Activated T-cell treated with anti-CD3 and anti-CD28 coated beads, Interleukin-2, amount 50 U/mL, for 72 hours (primary cell): ENCODE measurements at places on chromosomes 7 and 10.
A peak's percentile ranks its signal among the peaks of the same experiment; 100 is the strongest.

- DNase-seq = no peak
These were observed 131.8 kb upstream of the WDR11 start for GRCh38 chr10:120719333-120719732.

DNA sequence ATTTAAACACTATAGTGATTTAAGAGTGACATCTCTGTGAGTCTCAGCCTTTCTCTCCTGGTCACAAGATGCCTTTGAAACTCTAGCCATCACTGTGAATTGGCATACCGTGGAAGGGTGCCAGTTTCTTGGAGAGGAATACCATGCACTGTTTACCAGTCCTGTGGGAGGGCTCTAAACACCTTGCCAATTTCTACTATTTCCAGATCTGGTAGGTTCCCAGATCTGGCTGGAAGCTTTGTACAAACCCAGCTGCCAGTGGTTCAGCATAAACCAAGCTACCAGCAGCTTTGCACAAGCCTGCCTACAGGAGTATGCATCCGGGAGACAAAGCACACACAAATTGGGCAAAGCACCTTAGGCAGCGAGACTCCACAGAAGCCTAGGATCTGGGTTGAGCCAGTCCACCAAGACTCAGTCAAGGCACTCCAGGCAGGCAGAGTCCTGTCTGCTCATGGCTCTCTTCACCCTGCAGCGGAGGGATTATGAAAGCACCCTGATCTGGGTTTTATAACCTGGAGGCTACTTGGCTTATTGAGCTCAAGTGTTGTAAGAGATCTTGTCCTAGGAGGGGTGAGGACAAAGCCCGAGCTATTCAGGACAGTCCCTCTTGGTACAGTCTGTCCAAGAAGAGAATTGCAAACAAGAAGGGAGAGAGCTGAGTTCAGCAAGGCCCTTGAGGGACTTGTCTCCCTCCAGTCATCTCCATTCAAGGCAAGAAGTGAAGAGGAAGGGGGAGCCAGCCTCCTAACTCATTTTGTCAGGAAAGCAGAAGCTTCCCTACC, 23.6 kb downstream of the MCM10 start:
- no peak for DNase-seq

DNA sequence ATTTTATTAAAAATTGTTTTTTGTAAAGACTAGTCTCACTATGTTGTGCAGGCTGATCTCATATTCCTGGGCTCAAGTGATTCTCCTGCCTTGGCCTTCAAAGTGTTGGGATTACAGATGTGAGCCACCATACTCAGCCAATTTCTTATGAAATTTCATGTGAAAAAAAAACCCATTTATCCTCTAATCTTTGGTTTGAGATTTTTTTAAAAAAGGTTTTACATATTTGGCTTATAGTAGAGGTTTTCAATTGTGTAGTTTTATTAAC, 35.5 kb upstream of the ZNF32 start:
- no peak for DNase-seq

DNA sequence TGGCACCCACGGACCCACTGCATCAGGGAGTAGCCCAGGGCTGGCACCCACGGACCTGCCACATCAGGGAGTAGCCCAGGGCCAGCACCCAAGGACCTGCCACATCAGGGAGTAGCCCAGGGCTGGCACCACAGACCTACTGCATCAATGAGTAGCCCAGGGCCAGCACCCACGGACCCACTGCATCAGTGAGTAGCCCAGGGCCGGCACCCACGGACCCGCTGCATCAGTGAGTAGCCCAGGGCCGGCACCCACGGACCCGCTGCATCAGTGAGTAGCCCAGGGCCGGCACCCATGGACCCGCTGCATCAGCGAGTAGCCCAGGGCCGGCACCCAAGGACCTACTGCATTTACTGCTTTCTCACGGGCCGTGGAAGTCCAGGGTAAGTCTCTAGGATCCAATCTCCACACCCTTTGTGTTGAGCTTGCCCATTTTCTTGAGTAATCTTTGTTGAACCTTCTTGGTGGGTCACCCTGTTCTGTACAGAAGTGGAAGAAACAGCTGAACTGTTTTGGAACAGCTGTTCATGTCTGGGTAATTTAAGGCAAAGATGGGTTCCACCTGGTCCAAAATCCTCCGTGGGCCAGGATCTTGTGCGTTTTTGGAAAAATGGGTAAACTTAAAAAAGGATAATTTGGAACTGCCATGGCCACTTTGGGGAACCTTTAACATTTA, 69.0 kb downstream of the VIPR2 start:
- no peak for DNase-seq

- DNase-seq = no peak
These were observed 114.0 kb downstream of the PDGFA start for GRCh38 chr7:405489-406211.

DNA sequence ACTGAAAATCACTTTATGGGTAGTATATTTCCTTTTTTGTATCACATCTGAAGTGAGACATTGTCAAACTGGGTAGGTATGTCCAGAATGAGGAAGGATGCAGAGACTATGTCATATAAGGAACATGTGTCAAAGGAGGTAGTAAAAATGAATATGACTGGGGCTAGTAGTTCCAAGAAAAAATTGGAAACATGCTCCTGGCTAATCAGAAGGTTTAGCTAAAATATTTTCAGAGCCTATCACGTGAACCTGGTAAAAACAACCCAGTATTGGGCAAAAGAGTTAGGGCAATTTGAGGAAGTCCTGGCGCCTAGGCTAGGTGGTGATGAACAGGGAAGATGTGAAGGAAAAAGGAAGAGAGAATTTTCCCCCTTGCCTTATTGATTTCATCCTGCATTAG, 26.4 kb downstream of the ENTPD1 start:
- DNase-seq = no peak

- DNase-seq = no peak
These were observed 44.3 kb downstream of the INSYN2A start for GRCh38 chr10:127151981-127152699.

- DNase-seq = no peak
These were observed 95.2 kb downstream of the PROSER2 start for GRCh38 chr10:11918384-11918783.

- no peak for DNase-seq
These were observed 58.1 kb upstream of the ST8SIA6 start for GRCh38 chr10:17512341-17513001.

DNA sequence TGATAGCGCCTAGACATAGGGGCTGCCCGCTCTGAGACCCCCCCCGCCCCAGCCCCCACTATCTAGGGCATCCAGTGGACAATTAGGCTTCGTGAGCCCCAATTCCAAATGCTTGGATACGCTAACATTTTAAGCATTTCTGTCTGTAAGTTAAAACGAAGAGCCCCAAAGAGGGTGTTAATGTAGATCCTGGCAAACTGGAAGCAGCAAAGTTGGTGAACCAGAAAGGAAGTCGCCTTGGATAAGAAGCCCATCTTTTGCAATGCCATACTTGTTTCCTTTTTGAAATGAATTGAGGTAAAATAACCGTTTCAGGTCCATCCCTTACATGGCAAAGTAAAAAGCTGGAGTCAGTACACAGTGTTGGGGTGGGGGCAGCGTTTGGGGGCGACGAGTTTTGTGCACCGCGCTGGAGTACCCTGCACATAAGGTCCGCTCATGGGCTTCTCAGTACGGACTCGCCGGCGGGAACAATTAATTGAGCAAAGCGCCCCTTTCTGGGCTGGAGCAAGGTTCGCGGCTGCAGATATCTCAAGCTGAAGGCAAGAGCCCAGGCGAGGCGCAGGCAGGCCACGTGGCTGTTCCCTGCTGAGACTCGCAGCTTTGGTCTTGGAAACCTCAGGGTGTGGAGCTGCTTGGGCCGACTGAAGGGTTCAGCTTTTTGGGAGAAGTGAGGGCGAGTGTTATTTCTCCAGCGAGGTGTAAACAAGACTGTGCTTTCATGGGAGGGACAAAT, 1.4 kb upstream of the TWIST1 start:
- DNase-seq = no peak

GRCh38 chr7:66052447-66052846, 23.2 kb upstream of the ASL start:
- DNase-seq = no peak

GRCh38 chr7:41058986-41059741, 643.7 kb downstream of the INHBA start:
- DNase-seq = no peak

- no peak for DNase-seq
These were observed 63.9 kb downstream of the TMEM209 start for GRCh38 chr7:130141161-130141883.

GRCh38 chr10:84194424-84195043, at the start of gene CDHR1:
Gene CDHR1 (plus strand): TSS chr10:84194537. CDS start chr10:84194761, 224 bp downstream.
- DNase-seq = peak; percentile 62

DNA sequence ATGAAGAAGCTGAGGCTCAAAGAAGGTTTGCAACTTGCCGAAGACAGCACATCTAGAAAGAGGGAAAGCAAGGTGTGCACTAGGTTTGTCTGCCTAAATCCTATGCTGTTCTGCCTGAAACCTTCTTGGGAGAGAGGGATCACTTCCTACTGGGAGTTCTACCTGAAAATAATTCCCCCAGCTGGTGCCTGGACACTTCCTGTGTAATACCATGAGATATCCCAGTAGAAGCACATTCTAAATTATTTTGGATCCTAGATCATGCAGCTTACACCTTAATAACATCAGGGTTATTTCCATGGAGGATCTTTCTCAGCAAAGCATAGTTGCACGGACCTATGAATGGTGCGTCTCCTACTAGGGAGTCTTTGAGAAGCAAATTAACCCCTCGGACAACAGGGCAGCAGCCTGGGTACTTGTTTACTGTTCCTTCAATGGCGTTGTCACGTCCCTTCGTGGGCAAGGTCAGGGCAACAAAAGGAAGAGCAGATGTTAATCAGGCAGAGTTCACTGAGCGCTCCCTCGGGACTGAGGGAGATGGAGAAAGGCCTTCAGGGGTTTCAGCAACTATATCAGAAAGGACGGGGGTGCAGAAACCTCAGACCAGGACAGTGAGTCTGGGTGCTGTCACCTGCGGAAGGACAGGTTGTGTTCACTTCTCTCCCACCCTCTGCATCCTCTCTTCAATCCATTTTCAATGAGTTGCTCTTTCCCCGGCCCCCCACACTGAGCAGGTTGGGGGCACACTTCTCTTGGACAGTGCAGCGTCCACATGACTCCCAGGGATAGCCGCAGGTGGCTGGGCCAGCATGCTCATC, 44.0 kb downstream of the OAT start:
- DNase-seq = no peak

GRCh38 chr7:149873074-149873969, at the start of gene ATP6V0E2:
Gene ATP6V0E2 (plus strand): TSS chr7:149873969. CDS start chr7:149874066, 97 bp downstream.
- DNase-seq = peak; percentile 96

GRCh38 chr10:124346831-124347230, 71.9 kb downstream of the OAT start:
- DNase-seq = no peak

- DNase-seq = no peak
These were observed 3.1 kb upstream of the FAM171A1 start for GRCh38 chr10:15374156-15374555.

- peak; percentile 51 for DNase-seq
These were observed 276.9 kb upstream of the NEBL start for GRCh38 chr10:21173802-21174714.

DNA sequence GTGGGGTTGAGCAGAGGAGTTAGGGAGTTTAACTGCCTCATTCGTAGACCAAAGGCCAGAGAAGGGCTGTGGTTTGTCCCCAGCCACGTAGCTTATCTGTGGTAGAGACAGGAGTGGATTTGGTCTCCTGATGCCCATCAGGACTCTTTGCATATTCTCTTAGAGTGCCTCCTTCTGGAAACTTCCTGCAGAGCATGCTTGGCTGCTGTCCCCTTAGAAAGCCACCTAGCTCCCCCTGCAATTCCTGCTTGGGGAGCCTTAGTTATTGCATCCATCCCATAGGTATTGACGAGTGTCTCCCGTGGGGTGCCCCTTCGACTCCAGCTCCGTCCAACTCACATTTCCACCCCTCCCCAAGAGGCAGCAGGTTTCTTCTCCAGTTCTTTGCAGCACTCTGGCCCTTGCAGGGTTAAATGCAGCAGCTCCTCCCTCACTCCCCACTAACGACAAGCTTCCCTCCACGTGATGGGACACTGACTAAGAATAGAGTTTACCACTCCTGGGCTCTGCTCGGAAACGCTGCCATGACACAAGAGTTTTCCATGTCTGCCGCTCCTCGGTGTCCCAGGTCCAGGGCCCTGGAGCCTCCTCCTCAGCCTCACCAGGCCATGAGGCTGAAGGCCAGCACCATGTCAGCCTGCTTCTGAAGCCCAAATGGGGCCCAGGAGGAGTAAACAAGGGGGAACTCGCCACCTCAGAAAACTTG, 147.8 kb upstream of the UNC5B start:
- no peak for DNase-seq

DNA sequence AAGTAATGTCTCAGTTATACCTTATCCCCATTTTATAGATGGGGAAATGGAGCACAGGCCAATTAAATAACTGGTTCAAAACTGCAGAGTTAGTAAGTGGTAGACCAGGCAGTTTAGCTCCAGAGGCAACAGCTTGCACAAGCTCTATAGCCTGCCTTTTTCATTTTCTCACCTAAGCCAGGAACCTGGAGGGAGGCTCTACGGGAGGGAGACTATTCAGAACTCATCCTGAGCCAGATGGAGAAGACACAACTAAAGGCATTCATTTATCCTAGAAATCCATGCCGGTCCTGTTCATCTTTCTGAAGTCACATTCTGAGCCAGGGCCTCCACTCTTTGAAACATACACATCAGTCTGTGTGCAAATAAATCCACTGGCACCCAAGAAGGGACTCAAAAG, 103.2 kb downstream of the CALN1 start:
- DNase-seq = no peak

GRCh38 chr10:18822156-18822555, 162.9 kb downstream of the ARL5B start:
- no peak for DNase-seq

- no peak for DNase-seq
These were observed 146.8 kb downstream of the FZD1 start for GRCh38 chr7:91411060-91411459.

DNA sequence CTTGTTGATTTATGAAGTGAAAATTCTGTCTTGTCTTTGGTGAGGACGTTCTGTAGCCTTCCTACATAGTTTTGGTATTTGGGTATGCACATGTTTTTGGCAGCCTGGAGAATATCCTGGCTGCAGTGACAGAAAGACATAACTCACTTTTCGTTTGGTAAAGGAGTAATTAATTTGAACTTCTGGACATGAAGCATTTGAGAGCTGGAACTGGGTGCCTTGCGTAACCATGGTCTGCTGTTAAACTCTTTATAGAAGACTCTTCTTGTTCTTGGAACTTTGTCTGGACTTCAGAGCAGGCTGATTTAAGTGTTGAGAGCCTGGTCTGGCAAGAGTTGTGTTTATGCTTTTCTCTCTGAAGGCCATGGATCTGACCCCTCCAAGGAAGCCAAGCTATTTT, 231.3 kb downstream of the LRMDA start:
- DNase-seq = no peak

- no peak for DNase-seq
These were observed 13.4 kb downstream of the EBF3 start for GRCh38 chr10:129950676-129951075.

DNA sequence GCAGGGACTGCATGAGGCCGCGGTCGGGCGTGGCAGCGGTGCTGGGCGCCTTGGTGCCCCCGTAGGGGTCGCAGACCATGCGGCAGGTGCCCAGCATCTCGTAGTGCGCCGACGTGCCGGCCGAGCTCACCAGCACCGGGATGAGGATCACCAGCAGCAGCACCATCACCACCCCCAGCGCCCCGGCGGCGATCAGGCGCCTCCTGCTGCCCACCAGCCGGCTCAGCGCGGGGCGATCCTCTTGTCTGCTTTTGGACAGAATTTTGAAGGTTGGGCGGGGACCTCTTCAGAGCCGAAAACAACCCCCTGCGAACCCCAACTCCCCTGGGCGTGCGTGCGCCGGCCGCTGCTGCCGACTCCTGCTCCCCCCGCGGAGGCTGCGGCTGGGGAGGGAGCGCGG, 779 bp downstream of the C1QL3 start:
- DNase-seq = peak; percentile 61

- DNase-seq = no peak
These were observed 44.0 kb downstream of the ADK start for GRCh38 chr10:74194999-74195398.

GRCh38 chr7:90238022-90238421, 7.0 kb upstream of the CFAP69 start:
- DNase-seq = no peak
